RWPE1 (cell line): ENCODE measurements at places on chromosomes 6 and 20.

DNA sequence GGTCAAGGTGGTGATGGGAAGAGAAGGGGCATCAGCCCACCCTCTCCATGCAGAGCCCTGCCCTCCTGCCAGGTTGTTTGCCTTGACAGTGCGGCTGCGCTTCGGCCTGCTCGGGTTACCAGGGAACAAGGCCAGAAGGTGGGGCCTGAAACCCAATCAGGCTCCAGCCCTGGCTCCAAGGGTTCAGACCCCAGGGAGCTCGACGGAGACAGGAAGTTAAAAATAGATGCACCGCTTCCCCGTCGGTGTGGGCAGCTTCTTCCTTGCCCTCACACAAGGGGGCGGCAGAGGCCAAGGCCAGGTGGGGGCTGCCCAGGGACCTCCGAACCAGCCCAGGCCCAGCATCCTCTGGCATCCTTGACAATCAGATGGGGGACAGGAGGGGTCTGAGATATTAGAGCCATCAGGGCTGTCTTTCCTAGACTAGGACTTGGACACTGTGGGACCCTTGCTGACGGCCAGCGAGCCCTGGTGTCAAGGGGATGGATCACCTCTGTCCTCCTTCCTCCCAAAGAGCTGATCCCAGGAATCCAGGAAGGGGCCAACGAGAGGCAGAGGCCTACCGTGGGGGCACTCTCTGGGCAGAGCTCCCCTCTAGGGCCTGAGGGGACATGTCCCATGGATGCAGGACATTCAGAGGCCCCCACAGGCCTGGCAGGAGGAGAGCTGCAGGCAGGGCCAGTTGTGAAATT is 65.2 kb downstream of the RIPOR3 start:
- DNase-seq: no peak

- no peak for DNase-seq
These were observed 7.4 kb upstream of the CD24 start for GRCh38 chr6:106981926-106982325.

DNA sequence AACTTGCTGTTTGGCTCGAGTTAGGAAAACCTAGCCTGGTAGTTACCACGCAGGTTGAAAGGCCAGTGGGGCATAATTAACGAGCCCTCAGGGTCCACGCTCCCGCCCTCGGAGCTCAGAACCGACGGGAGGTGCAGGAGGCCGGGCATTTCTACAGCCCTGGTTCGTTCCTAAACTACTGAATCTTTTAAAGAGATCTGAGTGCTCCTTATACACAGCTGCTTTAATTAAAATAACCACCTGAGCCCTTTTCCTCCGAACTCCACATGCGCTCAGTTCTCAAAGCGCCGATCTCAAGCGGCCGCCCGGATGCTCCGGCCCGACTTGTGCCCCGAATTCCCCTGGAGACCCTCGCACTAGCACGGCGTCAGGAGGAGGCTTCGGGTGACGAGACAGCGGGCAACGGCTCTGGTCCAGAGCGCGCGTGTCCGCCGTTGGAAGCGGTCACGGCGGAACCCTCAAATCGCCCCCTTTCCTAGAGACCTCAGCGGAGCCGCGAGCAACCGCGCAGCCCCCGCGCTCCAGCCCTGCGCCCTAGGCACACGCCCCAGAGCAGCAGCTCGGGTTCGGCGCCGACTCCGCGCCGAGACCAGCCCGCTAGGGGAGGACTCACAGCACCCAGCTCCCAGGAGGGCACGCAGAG is 397 bp downstream of the WDR27 start:
- no peak for DNase-seq

DNA sequence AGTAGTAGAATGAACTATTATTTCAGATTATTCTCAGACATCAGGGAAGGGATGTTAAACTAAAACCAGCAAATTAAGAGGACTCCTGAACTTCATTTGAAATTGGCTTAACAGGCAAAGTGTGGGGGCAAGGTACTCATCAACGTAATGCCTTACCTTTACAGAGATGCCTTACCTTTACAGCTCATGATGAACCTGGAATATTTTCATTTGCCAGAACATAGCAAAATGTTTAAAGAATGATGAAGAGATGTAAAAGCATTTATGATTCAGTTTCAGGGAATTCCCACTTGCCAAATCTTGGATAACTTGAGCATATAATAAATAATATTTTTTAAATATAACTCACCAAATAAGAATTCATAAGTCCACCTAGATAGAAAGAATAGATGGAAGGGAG is 207.5 kb downstream of the TINAG start:
- DNase-seq: no peak

- peak; percentile 18 for DNase-seq
These were observed 28.7 kb downstream of the TXNDC5 start for GRCh38 chr6:7881765-7882500.

- DNase-seq: no peak
These were observed 133.9 kb upstream of the MYLIP start for GRCh38 chr6:15994814-15995459.

DNA sequence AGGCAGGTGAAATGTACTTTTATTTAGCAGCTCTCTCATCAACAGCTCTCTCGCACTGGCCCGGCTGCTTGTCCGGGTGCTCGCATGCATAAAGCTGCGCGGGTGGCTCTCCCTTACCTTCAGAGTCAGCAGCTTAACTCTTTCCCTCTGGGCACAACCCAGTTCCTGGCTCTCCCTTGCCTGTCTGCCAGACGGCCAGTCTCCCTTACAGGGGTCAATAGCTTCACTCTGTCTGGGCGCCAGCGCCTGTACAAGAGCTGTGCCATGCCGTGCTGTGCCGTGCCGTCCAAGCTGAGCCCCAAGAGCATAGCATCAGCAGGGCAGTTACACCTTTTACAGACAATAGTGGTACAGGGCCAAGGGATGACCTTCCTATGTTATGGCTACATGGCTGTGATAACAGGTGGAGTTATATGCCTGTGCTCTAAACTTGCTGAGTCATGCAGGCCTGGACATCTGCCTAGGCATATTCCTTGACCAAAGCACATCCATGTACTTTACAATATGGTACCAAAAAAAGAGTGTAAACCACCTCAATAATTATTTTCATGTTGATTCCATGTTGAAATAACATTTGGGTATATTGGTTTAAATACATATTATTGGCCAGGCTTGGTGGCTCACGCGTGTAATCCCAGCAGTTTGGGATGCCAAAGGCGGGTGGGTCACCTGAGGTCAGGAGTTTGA is 47.9 kb downstream of the BLTP3A start:
- no peak for DNase-seq

DNA sequence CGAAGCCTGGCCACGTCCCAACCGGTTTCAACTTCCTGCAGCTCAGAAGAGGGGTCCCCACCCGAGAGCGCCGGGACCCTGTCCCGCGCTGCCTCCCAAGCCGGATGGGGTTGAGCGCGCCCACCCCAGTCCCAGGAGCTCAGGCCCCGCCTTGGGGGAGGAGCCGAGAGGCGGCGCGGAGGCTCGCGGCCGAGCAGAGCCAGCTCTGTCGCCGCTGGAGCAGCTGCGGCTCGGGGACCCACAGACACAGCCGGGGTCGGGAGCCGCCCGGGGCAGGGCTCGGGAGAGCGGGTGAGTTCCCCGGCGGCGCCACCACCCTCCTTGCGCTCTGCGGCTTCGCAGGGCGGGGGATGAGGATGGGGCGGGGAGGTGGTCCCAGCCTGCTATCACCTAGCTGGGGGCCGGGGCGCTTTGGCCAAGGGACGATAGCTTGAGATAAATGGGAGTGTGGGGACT is at the start of gene PPP1R16B:
TSS of gene PPP1R16B (plus strand) at position 196 of the 456 bp plus-strand sequence. CDS start 30,229 bp downstream, outside the sequence.
- DNase-seq: no peak

- DNase-seq: no peak
These were observed 99.8 kb upstream of the ADGRF1 start for GRCh38 chr6:47141963-47142362.

GRCh38 chr6:155254139-155254538 is 9.7 kb upstream of the CLDN20 start:
- no peak for DNase-seq

- DNase-seq: no peak
These were observed 57.7 kb downstream of the ZDHHC14 start for GRCh38 chr6:157438611-157439111.

DNA sequence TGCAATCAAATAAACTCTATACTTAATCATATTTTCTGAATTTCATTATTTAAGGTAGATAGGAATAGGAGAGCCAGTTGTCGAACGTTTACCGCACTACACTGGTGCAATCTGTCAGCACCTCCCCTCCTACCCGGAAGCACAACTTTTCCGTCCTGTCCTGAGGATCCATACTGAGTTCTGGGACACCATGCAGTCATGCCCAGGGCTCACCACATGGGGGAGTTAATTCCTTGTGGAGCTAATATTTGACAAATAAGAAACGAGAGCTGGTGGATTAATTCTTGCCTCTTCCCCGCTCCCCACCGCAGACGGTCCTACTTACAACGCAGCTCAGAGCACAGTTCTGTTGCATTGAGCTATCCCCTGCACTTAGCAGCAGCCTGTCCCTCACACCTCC is 107.7 kb upstream of the RALGAPA2 start:
- no peak for DNase-seq

DNA sequence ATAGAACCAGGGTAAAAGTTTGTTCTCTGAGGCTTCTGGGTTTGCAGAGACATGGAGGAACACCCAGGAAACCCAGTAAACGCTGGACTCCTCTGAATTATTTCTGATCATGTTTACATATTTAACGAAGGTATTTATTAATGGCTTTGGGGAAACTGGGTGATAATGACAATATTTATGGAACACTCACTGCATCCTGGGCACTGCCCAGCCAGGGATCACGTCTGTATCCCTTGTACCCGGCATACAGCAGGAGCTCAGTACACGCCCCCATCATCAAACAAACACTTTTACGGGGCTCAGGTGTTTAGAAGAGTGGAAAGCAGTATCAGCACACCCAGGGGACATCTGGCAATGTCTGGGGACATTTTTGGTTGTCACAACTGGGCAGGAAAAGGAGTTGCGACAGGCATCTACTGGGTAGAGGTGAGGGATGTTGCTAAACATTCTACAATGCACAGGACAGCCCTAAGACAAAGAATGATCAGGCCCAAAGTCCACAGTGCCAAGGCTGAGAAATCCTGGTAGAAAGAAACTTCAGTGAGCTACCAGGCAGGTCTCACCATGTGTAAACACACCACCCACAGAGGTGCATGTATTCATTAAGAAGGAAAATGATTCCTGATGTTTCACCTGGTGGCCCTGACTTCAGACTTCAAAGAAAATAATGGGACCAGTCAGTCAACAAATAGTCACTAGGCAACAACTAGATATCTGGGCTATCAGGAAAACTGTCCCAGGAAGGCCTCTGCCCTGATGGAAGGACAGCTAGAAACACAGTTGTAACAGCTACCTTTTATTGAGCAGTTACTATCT is 35.3 kb downstream of the ZMYND8 start:
- no peak for DNase-seq

DNA sequence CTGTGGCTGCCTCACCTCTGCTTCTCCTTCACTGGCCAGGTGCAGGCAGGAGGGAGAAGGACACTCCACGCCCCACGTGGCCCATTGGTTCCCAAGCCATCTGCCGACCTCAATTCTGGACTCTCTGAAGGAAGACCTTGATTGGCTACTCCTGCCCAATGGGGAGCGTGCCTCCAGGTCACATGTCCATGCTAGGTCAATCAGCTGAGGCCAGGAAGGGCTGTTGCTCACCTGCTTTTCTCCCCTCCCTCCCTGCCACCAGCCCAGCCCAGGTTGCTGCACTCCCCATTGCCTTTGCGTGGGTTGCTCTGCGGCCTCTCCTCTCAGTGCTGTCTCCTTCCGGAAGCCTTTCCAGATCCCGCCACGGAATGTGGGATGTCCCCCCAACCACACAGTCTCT is 21.9 kb upstream of the CDH4 start:
- DNase-seq: peak; percentile 30

DNA sequence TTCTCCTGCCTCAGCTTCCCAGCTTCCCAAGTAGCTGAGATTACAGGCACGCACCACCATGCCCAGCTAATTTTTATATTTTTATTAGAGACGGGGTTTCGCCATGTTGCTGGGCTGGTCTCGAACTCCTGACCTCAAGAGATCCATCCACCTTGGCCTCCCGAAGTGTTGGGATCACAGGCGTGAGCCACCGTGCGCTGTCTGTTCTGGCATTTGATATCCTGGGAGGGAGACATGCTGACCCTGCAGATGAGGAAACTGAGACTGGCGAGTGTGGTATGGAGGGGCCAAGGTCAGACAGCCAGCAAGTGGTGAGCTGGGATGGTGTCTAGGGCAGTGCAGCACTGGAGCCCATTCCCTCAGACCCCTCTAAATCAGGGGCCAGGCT is 44.6 kb downstream of the SRC start:
- DNase-seq: no peak

DNA sequence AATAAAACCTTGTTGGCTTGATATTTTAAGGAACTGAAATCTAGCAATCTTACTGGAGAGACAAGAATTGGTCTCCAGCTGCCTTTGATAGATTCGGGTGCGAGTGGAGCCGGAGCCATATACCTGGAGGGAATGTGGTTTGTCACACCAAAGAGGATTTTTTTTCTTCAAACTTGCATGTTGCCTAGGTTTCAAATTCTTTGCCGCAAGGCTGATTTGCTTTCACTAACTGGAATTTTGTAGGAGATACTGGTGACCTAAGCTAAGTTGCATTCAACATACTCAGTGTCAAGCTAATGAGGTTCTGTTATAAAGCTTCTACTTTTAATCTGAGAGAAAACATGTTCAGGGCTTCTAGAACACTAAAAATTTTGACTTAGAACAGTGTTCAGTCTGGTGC is 39.7 kb upstream of the ASIP start:
- no peak for DNase-seq
